ENCODE measurements at places on chromosomes 5 and 9.
A peak's percentile ranks its signal among the peaks of the same experiment; 100 is the strongest.

GRCh38 chr5:28750251-28750650, 1711.9 kb upstream of the CDH9 start:
- no peak for DNase-seq

- peak; percentile 27 for DNase-seq
Measured at GRCh38 chr5:115584501-115584900, 17.8 kb downstream of the TICAM2 start.

DNA sequence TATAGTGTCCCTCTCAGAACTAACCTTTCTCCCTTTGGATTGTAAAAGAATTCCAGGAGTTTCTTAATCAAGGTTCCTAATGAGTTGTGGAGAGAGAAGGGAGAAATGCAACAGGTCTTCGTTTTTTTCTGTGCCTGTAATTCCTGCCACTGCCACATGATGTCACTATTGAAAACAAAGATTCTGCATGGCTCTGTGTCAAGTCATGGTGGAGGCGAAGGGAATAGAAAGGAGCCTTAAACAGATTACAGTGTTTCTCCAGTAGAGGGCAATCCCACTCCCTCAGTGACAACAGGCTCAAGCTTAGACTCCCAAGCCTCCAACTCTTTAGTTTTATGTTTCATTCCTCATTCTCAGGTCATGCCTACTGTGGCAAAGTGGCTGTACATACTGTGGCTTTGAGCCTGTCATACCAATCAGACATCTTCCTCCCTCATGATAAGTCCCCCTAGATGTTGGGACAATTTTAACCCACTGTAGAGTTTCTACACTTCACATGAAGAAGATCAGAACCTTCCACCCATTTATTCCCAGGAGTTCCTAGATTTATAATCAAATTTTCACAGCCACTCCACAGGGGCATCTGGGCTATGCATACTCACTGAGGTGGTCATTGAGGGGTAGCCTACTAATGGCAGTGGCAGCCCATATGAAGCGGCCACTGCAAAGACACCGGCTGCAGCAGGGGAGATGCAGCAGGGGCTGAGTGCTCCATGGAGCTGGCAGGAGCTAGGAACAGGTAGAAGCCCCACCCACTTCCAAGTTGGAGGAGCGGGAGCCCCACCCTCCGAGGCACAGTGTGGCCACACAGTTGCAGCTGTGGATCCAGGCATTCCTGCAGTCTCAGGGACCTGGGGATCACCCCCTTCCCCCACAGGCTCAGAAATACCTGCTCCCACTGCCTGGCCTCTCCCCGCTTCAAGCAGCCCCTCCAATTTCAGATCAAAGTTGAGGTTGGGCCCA, 97.4 kb upstream of the TRIM32 start:
- peak; percentile 77 for DNase-seq

DNA sequence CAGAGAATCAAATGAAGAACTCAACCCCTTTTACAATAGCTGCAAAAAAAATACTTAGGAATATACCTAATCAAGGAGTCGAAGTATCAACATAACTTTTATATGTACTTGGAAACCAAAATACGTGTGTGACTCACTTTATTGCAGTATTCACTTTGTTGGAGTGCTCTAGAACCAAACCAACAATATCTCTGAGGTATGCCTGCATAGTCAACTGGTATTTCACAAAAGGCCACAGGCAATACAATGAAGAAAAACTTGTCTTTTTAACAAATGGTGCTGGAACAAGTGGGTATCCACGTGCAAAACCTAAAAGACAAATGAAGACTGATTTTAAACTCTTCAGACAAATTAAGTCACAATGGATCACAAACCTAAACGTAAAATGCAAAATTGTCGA, 385.7 kb downstream of the TLE1 start:
- no peak for DNase-seq

GRCh38 chr5:143738417-143739401, 73.3 kb upstream of the HMHB1 start:
- DNase-seq: no peak

- no peak for DNase-seq
Measured at GRCh38 chr9:111114486-111114885, 76.2 kb upstream of the LPAR1 start.

GRCh38 chr5:79730564-79730963, 40.9 kb downstream of the CMYA5 start:
- no peak for DNase-seq

GRCh38 chr9:2727966-2728613, 10.8 kb downstream of the KCNV2 start:
- DNase-seq: peak; percentile 61

DNA sequence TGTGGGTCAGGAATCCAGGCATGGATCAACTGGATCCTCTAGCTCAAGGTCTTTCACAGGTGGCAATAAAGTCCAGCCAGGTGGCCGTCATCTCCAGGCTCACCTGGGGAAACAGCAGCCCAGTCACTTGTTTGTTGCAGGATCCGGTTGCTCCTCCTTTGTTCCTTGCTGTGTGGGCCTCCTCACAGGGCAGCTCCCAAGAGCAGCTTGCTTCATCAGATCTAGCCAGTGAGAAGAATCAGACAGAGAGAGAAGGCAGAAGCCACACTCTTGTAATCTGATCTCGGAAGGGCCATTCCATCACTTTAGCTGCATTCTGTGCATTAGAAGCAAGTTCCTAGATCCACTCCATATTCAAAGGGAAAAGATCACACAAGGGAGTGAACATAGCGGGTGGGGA, 3.2 kb upstream of the HSD17B3 start:
- DNase-seq: no peak

- no peak for DNase-seq
Measured at GRCh38 chr9:28951945-28952344, 1378.7 kb upstream of the C9orf72 start.

DNA sequence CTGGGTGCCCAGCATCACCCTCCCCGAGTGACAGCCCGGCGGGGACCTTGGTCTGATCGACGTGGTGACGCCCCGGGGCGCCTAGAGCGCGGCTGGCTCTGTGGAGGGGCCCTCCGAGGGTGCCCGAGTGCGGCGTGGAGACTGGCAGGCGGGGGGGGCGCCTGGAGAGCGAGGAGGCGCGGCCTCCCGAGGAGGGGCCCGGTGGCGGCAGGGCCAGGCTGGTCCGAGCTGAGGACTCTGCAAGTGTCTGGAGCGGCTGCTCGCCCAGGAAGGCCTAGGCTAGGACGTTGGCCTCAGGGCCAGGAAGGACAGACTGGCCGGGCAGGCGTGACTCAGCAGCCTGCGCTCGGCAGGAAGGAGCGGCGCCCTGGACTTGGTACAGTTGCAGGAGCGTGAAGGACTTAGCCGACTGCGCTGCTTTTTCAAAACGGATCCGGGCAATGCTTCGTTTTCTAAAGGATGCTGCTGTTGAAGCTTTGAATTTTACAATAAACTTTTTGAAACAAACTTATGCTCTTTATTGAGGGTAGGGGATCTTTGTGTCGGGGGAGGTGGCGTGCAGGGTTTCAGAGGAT, 1.3 kb downstream of the GADD45G start:
- peak; percentile 83 for DNase-seq

DNA sequence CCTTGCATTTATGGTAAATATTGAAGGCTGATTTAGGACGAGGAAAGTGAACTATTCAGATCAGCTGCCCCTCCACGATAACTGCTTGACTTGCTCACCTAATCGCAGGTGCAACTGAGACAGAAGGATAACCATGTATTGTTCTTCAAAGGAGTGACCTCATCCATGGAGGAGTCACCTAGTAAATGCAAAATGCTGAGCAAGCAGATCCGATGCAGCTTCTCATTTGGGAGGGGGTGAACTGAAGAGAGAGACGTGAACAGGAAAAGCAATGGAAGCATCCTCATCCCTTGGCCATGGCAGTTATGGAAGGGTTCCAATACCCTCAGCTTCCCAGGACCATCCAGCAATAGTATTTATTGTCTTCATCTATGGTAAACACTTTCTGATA, 47.5 kb downstream of the RASGRF2 start:
- no peak for DNase-seq

DNA sequence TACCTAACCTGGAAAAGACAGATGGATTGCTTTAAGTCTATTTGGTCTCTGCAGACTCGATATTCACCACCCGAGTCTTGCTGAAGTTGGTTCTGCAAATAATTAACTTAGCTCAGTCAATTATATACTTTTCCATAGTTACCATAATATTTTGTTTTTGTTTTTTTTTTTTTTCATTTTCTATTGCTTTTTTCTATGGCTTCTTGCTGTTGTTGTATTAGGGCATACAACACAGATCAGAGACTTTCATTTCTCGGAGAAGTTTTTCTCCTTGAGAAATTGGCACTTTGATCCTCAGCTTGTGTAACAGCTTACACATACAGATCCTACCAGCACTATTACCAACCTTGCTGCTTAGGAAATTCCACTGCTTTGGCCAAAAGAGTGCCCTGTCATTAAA, 88.0 kb downstream of the GPR21 start:
- no peak for DNase-seq

DNA sequence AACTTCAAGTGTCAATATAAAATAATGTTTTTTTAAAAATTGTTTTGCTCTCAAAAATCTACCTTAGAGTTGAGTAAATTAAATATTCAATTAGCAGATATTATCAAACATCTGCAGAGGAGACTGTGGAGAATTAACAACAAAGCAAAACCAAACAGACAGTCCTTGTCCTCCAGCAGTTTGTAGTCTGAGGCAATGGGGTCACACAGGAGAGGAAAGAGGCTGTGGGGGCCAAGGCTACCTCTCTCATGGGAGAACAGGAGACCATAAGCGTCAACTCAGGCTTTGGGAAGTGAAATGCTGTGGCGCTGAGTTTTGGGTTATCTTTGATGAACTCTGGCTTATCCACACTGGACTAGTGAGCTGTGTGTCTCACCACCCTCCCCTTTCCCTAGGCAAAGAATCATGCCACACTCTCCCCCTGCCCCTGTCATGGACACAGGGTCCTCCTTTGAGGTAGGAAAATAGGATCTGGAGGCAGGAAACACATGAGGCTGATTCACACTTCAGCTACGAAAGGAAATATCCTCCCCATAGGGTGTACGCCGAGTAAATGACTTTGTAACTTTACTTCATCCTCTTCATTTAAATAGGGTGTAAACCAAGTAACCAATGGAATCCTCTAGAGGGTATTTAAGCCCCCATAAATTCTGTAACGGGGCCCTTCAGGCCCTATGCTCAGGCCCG, 152.7 kb downstream of the FSTL4 start:
- DNase-seq: no peak

DNA sequence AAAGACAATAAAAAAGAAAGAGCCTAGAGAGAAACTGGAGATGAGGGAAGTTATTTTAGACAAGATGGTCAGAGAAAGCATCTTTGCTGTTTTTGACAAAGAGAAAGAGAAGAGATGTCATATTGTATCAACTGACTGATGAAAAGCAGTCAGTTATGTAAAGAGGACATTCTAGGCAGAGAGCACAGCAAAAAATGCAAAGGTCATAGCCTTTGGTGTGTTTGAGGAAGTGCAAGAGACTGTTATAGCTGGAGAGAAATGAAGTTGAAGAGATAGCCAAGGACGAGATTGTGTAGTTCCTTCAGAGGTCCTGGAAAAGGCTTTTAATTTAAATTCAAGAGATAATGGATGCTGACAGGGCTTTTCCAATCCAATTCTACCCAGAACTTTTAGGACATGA, 342.4 kb downstream of the RASEF start:
- no peak for DNase-seq

DNA sequence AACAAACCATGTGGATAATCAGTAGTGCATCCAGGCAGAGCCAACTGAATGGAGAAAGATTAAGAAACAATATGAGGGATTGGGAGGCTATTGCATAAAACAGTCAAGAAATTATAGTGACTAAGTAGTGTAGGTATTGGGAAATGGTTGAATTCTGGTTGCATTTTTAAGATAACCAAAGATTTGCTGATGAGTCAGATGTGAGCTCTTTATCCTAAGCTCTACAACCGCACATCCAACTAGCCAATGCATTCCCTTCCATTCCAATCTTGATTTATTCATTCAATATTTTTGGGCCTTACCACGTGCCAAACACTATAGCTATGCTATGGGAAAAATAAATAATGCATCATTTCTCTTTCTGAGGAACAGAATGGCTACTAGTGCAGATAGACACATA, 524.5 kb upstream of the RGMB start:
- peak; percentile 92 for DNase-seq
